ENCODE measurements at places on chromosomes 3 and 15.

- no peak for DNase-seq
Observed at GRCh38 chr3:55624238-55624637, 137.1 kb upstream of the WNT5A start.

GRCh38 chr3:160065786-160066185, 77.2 kb downstream of the IL12A start:
- no peak for DNase-seq

DNA sequence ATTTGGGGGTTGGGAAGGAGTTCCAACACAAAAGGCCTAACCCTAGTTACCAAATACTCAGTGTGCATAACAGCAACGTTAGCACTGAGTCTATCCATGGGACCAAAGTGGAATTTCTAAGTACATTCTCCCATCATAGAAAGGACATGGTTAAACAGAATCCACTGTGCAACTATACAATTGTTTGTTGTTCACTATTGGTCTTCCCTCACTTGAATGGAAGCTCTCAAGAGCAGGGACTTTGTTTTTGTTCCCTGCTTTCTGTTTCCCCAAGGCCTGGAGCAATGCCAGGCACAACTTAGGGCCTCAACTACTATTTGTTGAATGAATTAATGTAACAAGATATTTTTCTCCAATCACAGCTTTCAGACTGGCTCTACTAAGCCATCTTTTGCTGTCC, 25.6 kb downstream of the COL8A1 start:
- DNase-seq: no peak

- no peak for DNase-seq
Observed at GRCh38 chr15:38648121-38648843, 83.7 kb upstream of the RASGRP1 start.

DNA sequence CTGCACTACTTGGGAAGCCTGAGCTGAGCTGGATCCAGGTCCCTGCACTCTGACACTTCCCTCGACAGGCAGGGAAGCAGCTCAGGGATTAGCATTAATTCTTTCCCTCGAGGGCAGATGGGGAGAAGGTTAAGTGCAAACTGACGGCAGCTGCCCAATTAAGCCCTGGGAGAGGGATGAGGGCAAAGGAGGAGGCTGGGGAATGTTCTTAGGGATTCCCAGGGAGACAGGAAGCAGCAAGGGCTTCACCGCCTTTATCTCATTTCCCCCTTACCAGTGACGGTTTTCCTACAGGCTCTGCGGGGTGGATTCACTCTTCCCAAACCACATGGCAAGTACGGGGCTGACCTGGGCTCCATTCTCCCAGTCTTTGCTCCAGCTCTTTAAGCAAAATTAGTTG, 519.0 kb upstream of the PROK2 start:
- no peak for DNase-seq

DNA sequence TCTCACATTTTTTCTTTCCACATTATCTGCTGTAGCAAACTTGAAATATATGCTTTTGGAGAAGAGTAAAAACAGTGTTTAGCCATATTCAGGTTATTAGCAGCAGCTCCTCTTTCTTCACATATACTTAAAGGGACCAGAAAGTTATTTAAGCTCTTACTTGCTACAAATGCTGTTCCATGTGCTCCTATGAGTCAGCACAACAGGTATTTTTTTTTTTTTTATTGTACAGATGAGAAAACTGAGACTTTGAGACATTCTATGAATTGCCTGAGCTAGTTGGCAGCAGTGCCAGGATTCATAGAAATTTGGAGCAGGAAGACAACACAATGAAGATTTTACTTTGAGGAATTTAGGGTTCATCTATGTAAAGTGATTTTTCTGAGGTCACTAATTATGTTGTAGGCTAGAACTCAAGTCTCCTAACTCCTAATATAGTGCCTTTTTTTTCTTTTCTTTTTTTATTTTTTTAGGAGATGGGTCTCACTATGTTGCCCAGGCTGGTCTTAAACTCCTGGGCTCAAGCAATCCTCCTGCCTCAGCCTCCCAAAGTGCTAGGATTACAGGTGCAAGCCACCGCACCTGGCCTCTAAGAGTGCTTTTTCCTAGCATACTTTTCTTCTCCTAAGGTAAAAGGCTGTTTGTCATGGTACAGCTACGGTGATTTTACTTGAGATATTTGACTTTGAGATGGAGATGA, 23.6 kb downstream of the SETD5 start:
- DNase-seq: no peak

DNA sequence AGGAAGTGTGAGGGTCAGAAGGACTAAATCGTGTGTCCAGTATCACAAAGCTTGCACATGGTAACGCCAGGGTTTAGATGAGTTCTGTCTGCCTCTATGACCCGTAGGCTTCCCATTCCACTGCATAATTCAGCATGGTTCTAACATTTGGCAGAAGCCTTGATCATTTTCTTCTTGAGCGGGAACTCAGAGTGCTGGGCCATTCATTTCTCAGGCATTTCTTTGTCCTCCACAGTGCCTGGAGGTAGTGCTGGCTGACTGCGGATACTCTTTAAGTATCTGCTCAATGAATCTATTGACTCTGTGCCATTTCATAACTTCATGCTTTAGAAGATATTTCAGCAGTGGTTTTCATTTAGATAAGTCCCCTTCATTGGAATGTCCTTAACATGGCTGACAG, 370.2 kb downstream of the EPHB1 start:
- DNase-seq: no peak

GRCh38 chr15:51450001-51450400, 108.5 kb downstream of the GLDN start:
- no peak for DNase-seq

DNA sequence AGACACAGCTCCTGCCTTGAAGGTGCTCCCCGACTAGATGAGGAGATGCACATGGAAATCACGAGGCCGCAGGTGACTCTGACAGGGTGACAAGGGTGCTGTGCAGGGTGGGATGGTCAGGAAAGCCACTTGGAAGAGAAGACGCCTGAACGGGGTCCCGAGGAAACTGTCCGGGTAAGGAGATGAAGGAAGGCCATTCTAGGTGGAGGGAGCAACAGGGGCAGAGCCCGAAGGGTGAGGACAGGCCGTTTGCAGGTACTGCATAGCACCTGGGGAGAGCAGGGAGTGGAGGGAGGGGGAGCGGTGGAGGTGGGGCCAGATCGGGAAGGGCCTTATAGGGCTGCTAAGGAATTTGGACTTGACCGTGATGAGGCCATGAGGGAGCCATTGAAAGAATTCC, 105.6 kb upstream of the DLG1 start:
- no peak for DNase-seq

- DNase-seq: no peak
Observed at GRCh38 chr3:40801284-40801741, 276.6 kb downstream of the ZNF621 start.

DNA sequence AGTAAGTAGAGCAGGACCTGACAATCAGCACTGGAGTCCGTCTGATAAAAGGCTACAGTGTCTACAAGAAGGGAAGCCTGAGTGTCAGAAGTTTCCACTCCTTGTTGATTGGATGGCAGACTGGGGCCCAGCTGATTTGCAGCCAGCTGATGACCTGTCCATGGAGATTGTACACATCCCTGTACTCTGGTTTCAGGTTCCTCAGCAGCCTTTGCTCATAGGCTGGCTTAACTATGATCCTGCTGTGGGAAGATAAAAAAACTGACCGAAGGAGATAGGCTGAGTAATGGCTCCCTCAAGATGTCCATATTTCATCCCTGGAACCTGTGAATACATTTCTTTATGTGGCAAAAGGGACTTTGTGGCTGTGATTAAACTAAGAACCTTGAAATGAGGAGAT, 11.7 kb upstream of the LACTB start:
- DNase-seq: no peak

GRCh38 chr15:52559575-52559974, 9.3 kb downstream of the ARPP19 start:
- DNase-seq: no peak

DNA sequence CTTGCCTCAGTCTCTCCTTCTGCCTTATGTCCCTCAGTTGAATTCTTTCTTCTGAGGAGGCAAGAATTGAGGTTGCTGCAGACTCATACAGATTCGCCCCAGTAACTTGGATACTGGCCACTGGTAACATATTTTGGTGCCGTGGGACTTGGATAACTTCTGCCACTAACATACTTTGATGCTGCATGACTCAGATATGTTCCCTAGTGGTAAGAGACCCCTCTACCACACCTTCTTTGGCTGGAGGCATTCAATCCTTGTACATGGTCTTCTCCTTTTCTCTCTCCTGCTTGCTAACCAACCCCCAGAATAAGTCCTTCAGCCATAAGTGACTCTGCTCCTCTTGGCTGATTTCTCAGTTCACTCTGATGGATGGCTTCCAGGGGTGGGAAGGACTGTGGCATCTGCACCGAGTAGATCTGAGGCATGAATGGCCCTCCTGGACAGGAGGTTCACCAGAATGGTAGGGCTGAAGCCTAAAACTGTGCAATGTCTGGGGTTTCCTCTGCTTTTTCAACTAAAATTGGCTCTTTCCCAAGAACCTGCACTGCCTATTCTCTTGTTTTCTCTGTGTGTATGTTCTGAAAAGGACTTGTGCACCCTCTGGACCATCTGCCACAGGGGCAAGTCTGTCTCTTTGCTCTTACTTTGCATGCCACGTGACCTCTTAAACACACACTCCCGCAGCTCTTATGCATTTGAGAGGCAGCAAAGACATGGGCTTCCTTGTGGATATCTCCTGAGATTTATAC, 55.5 kb upstream of the FSTL1 start:
- no peak for DNase-seq

- no peak for DNase-seq
Observed at GRCh38 chr3:64861684-64862083, 173.9 kb upstream of the ADAMTS9 start.

- DNase-seq: no peak
Observed at GRCh38 chr3:134955874-134956273, 160.8 kb downstream of the EPHB1 start.

GRCh38 chr3:70040386-70040785, 40.9 kb downstream of the SAMMSON start:
- DNase-seq: no peak

GRCh38 chr3:77084511-77084910, 44.6 kb downstream of the ROBO2 start:
- DNase-seq: no peak

DNA sequence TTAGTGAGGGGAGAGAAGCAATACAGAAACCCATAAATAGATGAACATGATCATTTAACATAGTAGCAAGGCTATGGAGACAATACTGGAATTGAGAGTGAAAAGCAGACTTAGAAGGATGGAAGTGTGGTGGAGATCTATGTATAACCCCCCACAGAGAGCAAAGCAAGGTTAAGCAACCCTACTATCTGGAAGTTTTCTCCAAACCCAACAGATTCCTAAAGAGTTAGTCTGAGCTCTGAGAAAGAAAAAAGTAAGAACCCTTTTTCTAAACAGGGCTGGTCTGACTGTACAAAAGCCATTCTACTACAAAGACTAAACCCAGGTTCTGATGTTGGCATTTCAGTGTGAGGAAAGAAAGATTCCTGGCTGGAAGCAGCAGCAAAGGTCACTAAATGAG, 153.2 kb downstream of the WNT5A start:
- DNase-seq: no peak

- peak; percentile 52 for DNase-seq
Observed at GRCh38 chr3:23761440-23761896, 44.3 kb upstream of the UBE2E1 start.

- DNase-seq: no peak
Observed at GRCh38 chr3:65503776-65504175, 534.9 kb downstream of the MAGI1 start.

GRCh38 chr15:45021348-45021747, 1.6 kb upstream of the SORD start:
- DNase-seq: no peak

- DNase-seq: no peak
Observed at GRCh38 chr3:7565574-7565973, 704.7 kb downstream of the GRM7 start.

DNA sequence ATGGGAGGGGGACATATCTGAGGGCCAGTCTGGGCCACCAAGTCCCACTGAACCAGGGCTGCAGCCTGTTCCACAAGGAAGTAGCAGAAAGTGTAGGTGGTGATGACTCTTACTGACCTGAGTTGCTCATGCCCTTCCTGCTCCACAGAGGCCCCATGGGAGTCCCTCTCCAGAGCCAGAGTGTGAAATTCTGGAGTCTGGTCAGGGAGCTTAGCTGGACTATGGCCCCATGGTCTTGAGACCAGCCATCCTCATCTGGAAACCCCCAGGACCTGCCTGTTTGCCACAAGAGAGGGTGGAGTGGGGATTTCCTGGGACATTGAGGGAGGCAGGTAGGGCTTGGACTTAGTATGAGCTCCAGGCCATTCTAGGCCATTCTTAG, 3.0 kb downstream of the SPINT1 start:
- no peak for DNase-seq
